ENCODE measurements at places on chromosomes 16 and 17. TPM values are rescaled to one million over a fixed set of nuclear protein-coding genes. Genes with fewer than 3 reads are reported as not detected.
A peak's percentile ranks its signal among the peaks of the same experiment; 100 is the strongest.

Gene C16orf46
- not detected for total RNA-seq

Gene LONP2
- 87.2 TPM for total RNA-seq

Gene RNF43
- total RNA-seq = 2.5 TPM

Gene CEP295NL
- total RNA-seq = 2.9 TPM

Gene KRT31
- total RNA-seq = not detected

Gene CES5A
- total RNA-seq = not detected

Gene TMEM106A
- 66.3 TPM for total RNA-seq

Gene TCAP
- 4.2 TPM for total RNA-seq

Gene COX6A2
- total RNA-seq = not detected

Gene KRT40
- total RNA-seq = not detected

Gene RPGRIP1L
- 7.1 TPM for total RNA-seq

DNA sequence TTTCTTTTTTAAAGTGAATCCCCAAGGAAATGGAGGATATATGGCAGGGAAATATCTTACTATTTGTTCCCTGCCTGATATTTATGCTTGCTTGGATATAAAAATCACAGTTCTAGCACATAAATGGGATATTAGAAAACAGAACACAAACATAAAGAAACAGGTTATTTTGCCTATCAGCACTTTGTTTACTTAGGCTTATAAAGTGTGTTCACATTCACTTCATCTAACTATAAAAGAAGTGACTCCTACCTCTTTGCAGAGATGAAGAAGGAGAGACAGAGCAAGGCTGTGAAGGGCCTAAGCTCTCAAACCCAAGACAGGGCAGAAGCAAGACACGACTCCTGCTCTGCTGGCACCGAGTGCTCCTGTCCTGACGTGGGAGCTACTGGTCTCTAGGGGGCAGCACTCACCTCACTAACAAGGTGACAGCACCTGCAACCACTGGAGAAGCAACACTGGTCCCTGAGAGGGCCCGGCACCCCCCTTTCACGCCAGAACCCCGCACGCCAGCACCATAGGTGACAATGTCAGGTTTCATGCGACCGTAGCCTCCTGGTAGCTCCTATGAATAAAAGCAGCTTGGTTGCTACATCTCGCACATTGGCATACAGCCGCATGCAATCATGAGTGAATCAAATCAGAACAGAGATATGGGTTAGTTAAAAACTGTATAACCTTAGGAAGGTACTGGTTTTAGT, 32.0 kb downstream of the MBTPS1 start:
- H3K4me1 ChIP-seq = peaks cover 28% of the 10 kb centered on the region
- peaks cover 66% of the 10 kb centered on the region for H3K36me3 ChIP-seq
- DNase-seq = peak; percentile 75
- no peaks in the 10 kb centered on the region for H3K27me3 ChIP-seq
- H3K4me3 ChIP-seq = no peak overlapping the region

DNA sequence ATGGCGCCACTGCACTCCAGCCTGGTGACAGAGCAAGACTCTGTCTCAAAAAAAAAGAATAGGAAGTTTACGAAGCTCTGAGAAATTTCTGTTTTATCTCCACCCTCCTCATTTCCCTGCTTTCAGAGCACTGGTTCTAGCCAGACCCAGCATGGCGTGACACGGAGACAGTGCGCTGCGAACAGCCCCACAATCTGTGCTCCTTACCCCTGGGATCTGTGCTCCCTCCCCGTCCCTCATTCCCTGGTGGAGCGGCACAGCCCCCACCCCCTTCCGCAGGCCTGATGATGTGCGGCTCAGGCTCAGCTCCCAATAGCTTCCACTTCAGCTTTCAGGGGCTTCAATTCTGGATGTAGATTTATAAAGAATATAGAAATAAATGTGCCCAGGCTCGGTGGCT, 56.1 kb upstream of the ENDOV start:
- no peaks in the 10 kb centered on the region for H3K27me3 ChIP-seq
- peaks cover 6% of the 10 kb centered on the region for H3K36me3 ChIP-seq
- no peak for DNase-seq

DNA sequence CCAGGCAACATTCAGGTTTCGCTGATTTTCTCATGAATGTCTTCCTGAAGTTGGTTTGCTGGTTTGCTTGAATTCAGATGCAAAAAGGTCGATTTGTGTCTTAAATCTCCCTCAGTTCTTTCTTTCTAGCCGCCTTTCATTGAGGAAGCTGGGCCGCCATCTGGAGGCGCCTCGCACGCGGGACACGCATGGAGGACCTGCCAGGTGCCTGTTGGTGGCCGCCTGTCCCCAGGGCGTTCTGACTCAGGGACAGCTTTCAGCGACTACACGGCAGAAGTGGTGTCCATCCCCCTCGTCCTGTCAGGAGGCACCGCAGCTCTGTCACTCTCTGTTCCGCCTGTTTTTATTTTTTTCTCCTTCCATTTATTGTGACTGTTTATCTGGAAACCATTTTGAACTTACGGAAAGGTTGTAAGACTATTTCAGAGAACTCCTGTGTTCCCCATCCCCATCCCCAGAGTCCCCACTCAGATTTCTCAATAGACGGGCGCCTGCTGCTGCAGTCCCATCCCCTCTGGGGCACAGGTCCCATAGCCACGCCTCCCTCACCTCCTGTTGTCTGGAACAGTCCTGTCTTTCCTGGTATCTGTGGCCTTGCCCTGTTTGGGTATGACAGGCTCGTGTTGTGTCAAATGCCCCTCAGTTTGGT, 33.2 kb downstream of the COX4I1 start:
- no peak overlapping the region for H3K4me3 ChIP-seq
- peak overlapping the region; percentile 61 for H3K27ac ChIP-seq
- H3K27me3 ChIP-seq = no peaks in the 10 kb centered on the region
- no peaks in the 10 kb centered on the region for H3K36me3 ChIP-seq
- peak; percentile 89 for DNase-seq

- no peaks in the 10 kb centered on the region for H3K4me1 ChIP-seq
- no peak for DNase-seq
- no peaks in the 10 kb centered on the region for H3K27me3 ChIP-seq
- H3K27ac ChIP-seq = no peak overlapping the region
These were observed 198.4 kb upstream of the TBX2 start for GRCh38 chr17:61201211-61201610.

DNA sequence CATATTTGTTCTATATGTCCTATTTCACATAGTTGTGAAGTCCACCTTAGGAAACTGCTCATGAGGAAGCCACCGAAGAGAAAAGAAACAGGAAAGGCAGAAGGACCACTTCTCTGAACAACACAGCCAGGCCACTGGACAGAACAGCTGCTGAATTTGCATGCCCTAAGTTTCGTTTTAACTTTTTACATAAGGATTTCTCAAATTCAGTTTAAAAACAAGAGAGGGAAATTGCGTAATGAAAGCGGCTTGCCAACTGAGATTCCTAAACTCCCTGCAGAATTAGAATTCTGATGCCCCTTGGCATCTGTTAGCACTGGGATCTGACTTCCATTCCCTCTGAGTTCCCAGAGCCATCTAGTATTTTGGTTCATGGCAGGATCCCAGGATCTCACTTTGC, 5.0 kb upstream of the CCL8 start:
- no peaks in the 10 kb centered on the region for H3K36me3 ChIP-seq
- no peak overlapping the region for H3K4me3 ChIP-seq
- no peaks in the 10 kb centered on the region for H3K4me1 ChIP-seq
- no peak for DNase-seq
- H3K27me3 ChIP-seq = peaks cover 4% of the 10 kb centered on the region

GRCh38 chr16:1816396-1817275, 10.0 kb downstream of the HAGH start:
- H3K27ac ChIP-seq = no peak overlapping the region
- no peak for DNase-seq
- H3K4me3 ChIP-seq = no peak overlapping the region
- H3K4me1 ChIP-seq = no peaks in the 10 kb centered on the region
- no peaks in the 10 kb centered on the region for H3K27me3 ChIP-seq

DNA sequence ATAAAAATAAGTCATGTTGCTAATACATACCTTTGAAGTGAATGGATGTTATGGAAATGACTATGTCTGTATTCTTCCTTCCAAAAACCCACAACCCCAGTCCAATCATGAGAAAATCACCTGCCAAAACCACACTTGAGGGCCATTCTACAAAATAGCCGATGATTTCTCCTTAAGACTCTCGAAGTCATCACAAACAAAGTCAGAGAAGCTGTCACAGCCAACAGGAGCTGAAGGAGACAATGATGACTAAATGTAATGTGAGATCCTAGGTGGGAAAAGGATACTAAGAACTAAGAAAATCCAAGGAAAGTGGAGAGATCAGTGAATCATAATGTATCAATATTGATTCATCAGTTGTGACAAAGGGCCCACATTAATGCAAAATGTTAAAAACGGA, 432.9 kb upstream of the DYNLRB2 start:
- H3K36me3 ChIP-seq = no peaks in the 10 kb centered on the region
- H3K4me1 ChIP-seq = no peaks in the 10 kb centered on the region
- H3K27ac ChIP-seq = no peak overlapping the region
- DNase-seq = no peak
- no peak overlapping the region for H3K4me3 ChIP-seq

GRCh38 chr16:4263504-4264436, 9.1 kb downstream of the TFAP4 start:
- no peaks in the 10 kb centered on the region for H3K27me3 ChIP-seq
- no peak overlapping the region for H3K27ac ChIP-seq
- peaks cover 22% of the 10 kb centered on the region for H3K36me3 ChIP-seq

- H3K4me1 ChIP-seq = no peaks in the 10 kb centered on the region
- peak overlapping the region; percentile 21 for H3K27ac ChIP-seq
- H3K27me3 ChIP-seq = no peaks in the 10 kb centered on the region
- no peak for DNase-seq
- no peaks in the 10 kb centered on the region for H3K36me3 ChIP-seq
These were observed 58.3 kb downstream of the NTN1 start for GRCh38 chr17:9079461-9080103.

DNA sequence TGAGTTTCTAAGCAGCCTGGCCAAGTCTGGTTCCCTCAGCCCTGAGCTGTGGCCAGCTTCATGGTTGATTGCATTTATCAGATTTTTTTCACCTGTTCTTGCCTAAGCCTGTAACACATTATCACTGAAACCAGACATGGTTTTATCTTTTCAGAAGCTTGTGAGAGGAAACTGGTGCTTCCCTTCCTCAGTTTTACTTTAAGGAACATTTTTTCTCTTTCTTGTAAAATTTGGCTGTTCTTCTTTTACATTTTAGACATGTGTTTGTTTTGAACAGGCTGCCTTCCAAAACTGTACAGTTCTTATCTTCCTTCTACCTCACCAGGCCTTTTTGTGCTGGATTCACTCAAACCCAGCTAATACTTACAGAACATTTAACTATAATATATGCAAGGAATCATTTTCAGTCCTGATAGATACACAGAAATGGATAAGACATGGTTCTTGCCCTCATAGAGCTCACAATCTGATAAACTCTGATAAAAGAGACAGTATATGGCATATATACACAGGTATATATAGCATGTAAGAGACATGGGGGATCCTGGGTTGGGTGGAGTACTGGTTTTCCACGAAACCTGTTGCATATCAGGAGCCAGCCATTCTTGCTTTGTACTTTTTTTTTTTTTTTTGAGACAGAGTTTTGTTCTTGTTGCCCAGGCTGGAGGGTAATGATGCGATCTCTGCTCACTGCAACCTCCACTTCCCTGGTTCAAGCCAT, 44.5 kb downstream of the ZNRF1 start:
- no peaks in the 10 kb centered on the region for H3K36me3 ChIP-seq
- no peaks in the 10 kb centered on the region for H3K27me3 ChIP-seq
- DNase-seq = no peak
- H3K27ac ChIP-seq = no peak overlapping the region
- H3K4me1 ChIP-seq = no peaks in the 10 kb centered on the region

DNA sequence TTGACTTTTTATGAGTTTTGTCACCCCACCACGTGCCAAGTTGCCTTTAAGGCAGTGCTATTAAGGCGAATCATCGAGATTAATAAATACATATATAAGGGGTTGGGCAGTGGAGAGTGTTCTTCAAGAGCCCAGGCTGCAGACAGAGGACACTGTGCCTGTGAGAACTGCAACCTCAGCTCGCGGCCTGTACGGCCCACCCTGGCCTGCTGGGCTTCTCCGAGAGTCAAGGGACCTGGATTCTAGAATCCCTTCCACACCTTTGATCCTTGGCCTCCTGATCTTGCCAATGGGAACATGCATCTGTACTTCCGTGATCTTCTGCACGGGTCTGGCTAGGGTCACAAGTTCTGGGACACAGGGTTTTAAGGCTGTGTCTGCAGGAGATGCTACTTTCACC, 54.5 kb downstream of the IRX5 start:
- no peak for DNase-seq
- no peaks in the 10 kb centered on the region for H3K4me1 ChIP-seq
- H3K27me3 ChIP-seq = no peaks in the 10 kb centered on the region
- no peaks in the 10 kb centered on the region for H3K36me3 ChIP-seq

- H3K36me3 ChIP-seq = peaks cover 41% of the 10 kb centered on the region
- no peak overlapping the region for H3K4me3 ChIP-seq
- DNase-seq = no peak
- no peaks in the 10 kb centered on the region for H3K4me1 ChIP-seq
These were observed 109.1 kb upstream of the CDC42EP4 start for GRCh38 chr17:73420897-73421296.

DNA sequence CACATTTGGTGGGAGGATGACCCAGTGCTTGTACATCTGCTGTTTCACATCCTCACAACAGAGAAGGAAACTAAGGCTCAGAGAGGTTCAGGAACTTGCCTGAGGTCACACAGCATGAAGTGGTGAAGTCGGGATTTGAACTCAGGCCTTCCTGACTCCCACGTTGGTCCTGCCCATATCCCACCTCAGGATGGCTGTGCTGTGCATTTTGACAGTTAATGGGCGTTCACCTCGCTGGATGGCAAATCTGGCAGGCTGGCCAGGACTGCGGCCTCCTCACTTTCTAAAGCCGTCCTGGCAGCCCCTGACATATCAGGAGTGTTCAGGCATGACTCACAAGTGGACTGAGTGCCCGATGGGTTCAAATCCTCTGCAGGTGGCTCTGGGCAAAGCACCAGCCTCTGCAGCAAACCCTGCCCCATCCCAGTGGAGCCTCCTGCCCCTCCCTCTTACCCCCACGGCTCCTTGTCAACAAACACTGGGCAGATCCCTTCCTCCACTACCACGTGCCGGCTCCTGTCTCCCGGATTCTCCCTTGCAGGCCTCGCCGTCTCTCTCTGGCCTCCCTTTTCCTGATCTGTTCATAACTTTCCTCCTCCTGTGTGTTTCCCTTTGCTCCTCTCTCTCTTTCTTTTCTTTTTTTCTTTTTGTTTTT, 29.2 kb downstream of the SOCS3 start:
- no peak for DNase-seq
- H3K27me3 ChIP-seq = no peaks in the 10 kb centered on the region
- H3K27ac ChIP-seq = no peak overlapping the region

- peak overlapping the region; percentile 72 for H3K27ac ChIP-seq
- DNase-seq = peak; percentile 30
- H3K36me3 ChIP-seq = no peaks in the 10 kb centered on the region
- H3K27me3 ChIP-seq = no peaks in the 10 kb centered on the region
- H3K4me3 ChIP-seq = no peak overlapping the region
These were observed 3.2 kb downstream of the DEXI start for GRCh38 chr16:10938796-10939648.
